ENCODE measurements at places on chromosomes 11 and 22.

GRCh38 chr11:1202154-1202775, 20.6 kb upstream of the MUC5B start:
- no peak for DNase-seq

DNA sequence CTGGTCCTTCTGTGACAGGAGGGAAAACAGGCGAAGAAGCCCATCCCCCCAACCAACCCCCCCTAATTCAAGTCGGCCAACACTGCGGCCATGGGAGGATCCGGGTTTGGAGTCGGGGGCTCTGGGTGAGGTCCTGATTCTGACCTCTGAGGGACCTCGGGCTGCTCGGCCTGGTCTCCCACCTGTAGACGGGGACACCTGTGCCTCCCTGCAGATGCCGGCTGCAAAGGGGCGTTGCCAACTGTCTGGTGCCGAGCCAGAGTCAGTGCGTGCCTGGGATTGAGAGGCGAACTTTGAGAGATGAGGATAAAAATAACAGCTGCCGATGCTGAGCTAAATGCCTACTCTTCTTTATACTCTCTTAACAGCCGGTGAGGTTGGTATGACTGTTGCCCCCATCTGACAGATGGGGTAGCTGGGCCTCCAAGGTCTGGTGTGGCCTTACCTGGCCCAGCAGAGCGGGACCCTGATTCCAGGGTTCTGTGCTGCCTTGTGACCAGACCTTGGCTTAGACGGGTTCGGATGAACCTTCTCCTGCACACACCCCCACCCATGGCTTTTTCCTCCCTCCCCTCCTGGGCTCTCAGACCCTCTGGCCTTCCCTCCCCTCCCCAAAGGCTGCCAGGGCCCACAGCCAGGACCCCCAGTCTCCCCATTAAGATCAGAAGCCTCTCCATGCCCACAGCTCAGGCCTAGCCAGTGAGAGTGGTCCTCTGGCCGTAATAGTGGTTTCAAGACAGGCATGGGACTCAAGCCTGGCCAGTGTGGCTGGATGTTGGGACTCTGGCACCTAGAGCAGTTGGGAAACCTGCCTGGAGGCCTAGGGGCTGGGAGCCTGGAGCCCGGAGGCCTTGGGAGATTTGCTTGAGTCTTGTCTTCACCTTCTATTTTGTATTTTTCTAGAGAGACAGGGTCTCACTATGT, 41.7 kb downstream of the KCNJ4 start:
- DNase-seq: no peak

DNA sequence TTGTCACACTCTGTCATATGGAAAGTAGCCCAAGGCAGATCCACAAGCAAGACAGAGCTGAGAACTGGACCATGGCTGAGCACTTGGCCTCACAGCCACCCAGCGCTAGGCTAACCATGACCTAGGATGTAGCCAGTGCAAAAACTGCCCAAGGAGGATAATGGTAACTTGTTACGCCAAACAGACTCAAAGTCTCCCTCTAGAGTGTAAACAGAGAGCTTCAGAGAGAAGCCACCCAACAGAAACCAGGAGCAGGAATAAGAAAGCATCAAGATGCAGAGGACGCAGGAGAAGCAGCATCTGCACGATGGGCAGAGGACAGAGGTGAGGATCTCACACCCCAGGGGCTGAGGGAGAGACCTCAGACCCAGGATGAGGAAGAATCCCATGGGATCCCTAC, 97.9 kb downstream of the RCN1 start:
- no peak for DNase-seq

DNA sequence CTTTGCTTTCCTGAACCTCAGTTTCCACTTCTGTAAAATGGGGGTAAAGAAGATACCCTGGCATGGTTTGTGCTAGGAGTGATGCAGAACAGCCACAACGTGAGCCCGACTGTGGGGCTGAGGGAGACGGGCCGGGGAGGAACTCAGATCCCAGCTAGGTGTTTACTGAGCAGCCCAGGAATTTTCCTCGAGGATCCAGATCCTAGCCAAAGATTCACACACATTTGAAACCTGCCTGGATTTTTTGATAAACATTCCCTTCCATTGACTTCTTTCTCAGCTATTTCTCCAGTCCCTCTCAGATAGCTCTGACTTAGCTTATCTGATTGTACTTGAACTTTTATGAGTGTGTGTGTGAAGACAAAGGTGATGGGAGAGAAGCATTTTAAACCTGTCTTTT, 98.0 kb downstream of the KIAA1671 start:
- DNase-seq: no peak

DNA sequence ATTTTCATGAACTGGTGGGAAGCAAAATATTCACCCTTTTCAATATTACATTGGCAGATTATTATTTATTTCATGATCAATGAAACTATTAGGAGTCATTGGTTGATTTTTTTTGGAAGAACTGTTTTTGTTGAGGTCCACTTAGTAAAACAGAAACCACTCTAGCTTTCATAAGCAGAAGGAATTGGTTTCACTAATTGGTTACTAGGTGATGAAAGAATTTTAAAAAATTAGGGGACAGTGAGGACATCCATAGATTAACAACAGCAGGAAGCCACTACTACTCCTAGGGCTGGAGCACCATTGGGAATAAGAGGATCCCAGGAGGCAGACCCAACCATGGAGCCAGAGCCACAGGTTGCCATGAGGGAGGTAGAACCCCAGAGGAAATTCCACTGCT, 74.4 kb upstream of the KCNA4 start:
- no peak for DNase-seq

Measured in NCI-H1436 treated with DMSO at 0.1 percent for 48 hours (cell line).